ENCODE measurements at places on chromosomes 11 and 22. TPM values are rescaled to one million over a fixed set of nuclear protein-coding genes. Genes with fewer than 3 reads are reported as not detected.

OR10V1 gene
- not detected for total RNA-seq

MFRP gene
- not detected for total RNA-seq

GSTT2 gene
- 0.33 TPM for total RNA-seq

MPZL3 gene
- total RNA-seq: 0.33 TPM

SLC29A2 gene
- total RNA-seq: 0.17 TPM

ZNF70 gene
- 2.8 TPM for total RNA-seq

SLC6A5 gene
- not detected for total RNA-seq

MYRF gene
- total RNA-seq: 0.17 TPM

PHF21B gene
- total RNA-seq: 0.17 TPM

TRIM68 gene
- 12.1 TPM for total RNA-seq

TEX54 gene
- not detected for total RNA-seq

SCN4B gene
- 10.4 TPM for total RNA-seq
